Activated naive CD8-positive, alpha-beta T cell treated with anti-CD3 and anti-CD28 coated beads, Interleukin-2, amount 50 U/mL, for 24 hours (primary cell): ENCODE measurements at places on chromosomes 3 and 15.
A peak's percentile ranks its signal among the peaks of the same experiment; 100 is the strongest.

DNA sequence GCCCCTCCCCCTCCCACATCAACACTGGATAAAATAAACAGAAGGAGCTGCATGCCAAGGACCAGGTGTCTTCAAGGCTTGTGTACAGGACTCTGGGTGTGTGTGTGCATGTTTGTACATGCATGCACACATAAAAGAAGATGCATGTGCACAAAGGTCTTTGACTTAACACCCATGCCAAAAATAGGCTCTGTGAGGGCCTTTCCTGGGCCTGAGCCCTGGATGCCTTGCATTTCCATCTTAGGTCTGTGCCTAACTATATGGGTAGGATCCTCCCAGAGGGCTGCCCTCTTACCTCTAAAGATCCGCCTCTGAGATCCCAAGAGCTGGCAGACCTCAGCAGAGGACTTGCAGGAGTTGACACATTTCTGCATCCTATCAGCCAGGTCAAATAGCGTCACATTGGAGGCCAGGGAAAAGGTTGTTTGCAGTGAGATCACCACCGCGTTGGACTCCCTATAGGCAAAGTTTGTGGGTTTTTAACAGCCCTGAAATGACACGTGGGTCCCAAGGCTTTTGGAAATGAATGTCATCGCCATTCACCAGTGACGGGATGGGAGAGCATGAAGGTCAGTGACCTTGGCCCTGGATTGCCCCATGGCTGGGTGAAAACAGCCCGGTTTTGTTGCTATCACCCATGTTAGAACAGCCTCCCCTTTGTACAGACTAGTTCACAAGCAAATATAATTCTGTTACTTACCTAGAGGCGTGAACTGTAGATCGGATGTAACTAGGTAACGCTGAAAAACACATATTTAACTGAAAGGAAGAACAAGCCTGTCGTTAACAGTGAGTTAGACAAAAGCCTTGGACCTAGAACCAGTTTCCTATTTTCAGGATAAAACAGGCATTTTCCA is 54.0 kb downstream of the HEG1 start:
- no peak for DNase-seq

GRCh38 chr3:141091426-141091825 is 40.3 kb downstream of the SPSB4 start:
- no peak for DNase-seq

DNA sequence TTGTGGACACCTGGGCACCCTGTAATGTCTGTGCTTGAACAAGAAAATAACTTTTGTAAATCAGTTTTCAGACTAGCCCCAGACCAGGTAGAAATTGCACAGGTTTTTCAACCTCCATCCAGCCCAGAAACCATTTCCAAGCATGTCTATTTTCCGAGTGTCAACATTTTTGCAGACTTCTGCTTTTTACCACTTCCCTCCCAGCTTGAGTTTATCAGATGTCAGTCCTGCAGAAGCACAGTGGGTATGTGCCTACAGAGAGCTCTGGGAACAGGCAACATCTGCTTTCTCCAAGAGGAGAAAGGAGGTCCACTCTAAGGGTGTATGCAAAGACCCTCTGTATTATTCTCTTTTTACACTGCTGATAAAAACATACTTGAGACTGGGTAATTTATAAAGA is 83.9 kb downstream of the LRRK1 start:
- no peak for DNase-seq

GRCh38 chr3:57961177-57961827 is 46.9 kb upstream of the FLNB start:
- DNase-seq, result no peak

DNA sequence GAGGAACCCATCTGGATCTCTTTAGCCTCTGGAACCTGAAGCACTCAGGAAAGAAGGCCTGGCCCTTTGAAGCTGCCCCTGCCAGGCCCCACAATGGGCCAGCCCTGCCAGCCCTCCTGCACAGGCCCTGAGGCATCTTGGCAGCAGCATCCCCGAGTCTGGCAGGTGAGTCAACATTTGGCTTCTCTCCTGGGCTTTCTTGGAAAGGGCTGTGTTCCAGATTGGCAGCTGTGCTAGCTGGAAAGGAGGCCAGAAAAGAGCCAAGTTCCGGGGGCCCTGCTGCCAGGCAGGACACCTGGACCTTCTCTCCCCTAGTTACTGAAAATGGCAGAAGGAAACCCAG is 187.2 kb downstream of the SHQ1 start:
- DNase-seq, result no peak

DNA sequence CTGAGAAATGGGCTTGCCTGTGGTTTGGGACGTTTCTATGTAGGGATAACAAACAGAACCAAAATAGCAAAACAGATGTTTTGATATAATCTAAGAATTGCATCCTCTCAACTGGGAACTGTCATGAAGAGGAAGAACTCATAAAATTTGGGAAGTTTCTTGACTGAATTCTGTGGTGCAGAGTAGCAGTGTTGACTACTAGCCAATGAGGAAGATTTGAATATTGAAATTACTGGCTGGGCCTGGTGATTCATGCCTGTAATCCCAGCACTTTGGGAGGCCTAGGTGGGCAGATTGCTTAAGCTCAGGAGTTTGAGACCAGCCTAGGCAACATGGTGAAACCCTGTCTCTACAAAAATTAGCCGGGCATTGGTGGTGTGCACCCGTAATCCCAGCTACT is 42.2 kb downstream of the ZNF609 start:
- no peak for DNase-seq

DNA sequence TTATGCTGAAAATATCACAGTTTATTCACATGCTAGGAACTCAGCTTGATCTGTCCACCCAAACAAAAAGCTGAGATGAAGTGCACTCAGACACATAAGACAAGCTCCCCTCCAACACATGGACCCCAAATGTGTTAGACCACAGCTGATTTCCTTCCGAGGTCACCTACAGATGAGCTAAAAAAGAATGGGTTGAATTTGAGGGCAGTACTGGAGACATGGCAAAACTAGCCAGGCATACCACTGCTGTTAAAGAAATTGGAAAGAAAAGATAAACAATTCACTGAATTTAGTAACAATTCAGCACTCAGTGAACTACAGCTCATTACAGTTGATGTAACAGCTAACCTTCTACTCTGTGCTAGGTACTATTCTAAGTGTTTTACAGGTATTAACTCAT is 15.5 kb downstream of the PARP9 start:
- DNase-seq, result no peak

DNA sequence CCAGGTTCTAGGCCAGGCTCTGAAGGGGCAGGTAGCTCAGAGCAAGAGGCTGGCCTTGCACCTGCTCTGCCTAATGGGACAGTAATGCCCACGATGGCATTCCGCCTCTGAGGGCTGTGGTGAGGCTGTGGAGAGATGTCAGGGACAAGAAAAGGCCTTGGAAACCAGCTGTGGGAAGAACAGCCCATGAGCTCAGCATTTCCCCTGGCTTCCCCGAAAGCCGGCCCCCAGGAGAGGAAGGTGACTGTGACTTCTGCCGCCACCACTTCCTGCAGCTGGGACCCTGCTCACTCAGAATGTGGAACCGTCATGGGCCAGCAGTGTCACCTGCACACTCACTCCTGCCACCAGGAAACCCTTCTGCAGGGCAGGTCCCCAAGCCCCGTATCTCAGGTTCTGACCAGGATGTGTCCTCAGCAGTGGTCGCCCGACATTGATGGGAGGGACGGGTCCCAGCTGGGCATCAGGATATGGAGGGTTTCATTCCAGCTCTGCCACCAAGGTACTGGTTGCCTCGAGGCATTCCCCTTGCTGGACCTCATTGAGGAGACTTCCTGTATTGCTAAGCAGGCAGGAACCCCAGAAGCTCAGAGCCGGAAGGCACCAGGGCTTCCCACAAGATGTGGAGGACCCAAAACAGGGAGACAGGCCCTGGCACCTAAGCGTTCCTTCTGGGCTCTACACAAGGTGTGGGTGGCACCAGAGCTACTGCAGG is 30.7 kb downstream of the SEMA7A start:
- DNase-seq, result peak; percentile 89

- no peak for DNase-seq
These were observed 84.9 kb upstream of the ACP3 start for GRCh38 chr3:132232231-132232792.

GRCh38 chr3:131282379-131282778 is 99.2 kb upstream of the NUDT16 start:
- no peak for DNase-seq

- DNase-seq, result no peak
These were observed 4.0 kb downstream of the ITGA11 start for GRCh38 chr15:68427963-68428362.

DNA sequence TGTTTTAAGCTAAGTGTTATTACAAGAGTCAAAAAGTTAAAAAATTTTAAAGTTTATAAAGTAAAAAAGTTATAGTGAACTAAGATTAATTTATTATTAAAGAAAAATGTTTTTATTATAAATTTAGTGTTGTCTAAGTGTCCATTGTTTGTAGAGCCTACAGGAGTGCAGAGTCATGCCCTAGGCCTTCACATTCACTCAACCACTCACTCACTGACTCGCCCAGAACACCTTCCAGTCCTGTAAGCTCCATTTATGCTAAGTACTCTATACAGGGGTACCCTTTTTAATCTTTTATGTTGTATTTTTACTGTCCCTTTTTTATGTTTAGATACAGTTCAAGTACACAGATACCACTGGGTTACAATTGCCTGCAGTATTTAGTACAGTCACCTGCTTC is 37.2 kb downstream of the EEFSEC start:
- DNase-seq, result no peak

DNA sequence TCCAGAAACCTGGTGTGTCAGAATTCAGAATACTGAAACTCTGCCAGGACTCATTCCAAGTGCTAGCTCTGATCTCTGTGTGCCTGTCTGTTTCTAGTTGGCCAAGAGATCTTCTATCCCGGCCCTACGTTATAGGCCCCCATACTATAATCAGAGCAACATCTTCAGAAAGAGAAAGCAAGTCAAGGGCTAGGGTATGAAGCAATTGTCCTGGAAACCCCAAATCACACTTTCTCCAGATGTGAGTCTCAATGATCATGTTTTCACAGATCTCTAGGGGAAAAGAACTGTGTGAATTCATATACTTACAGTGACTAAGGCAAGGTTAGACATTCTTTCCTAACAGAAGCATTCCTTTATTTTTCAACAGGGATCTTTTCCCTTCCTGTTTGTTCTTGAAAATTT is 309.7 kb downstream of the SLC9A9 start:
- DNase-seq, result no peak

- DNase-seq, result no peak
These were observed 106.7 kb downstream of the GHSR start for GRCh38 chr3:172341482-172342059.

GRCh38 chr3:108485146-108485545 is 25.2 kb downstream of the MYH15 start:
- no peak for DNase-seq

DNA sequence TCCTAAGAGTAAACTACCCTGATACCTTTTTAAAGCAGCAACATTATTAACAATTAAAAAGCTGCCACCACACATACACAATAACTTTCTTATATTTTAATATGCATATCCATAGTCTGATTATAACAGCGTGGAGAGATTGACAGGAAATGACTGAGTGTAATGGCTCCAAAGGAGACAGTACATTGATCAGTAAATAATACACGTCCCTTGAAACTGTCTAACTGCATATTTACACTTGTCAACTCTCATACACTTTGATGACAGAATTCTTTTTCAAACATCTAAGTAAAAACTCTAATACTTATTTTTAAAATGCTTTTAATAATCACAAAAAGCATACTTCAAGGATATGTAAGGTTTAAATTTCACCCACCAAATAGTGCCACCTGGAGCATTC is 99.5 kb downstream of the FOXP1 start:
- DNase-seq, result no peak

DNA sequence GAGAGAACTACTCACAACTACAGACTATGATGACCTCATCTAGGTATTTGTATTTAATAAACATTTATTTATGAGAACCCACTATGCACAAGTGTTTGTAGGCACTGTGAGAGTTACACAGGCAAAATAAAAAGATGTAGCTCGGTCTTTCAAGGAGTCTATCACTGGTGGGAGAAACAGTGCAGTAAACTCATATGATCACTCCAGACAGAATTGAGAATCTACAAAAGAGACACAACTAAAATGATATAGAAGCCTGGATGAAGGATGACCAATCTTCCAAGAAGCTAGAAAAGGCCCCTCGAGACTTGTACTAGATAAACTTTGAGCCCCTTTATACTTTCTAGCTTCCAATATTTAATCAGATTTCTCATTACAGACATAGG is 70.2 kb upstream of the ZBTB20 start:
- DNase-seq, result no peak

DNA sequence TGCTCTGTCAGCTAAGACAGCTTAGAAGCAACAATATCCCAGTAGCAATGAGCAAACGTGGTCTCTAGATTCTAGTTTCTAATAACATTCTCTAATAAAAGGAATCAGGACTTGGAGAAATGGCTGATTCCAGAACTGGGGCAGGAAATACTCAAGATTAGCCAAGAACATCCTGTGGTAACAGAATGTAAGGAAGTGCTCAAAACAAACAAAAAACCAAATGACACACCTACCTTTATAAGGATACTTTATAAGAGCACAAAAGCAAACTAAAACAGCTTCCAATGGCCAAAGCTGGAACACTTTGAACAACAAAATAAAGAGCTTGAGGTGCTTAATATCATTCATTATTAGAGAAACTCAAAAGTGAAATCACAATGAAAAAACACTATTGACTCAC is 33.1 kb upstream of the EIF5A2 start:
- no peak for DNase-seq

DNA sequence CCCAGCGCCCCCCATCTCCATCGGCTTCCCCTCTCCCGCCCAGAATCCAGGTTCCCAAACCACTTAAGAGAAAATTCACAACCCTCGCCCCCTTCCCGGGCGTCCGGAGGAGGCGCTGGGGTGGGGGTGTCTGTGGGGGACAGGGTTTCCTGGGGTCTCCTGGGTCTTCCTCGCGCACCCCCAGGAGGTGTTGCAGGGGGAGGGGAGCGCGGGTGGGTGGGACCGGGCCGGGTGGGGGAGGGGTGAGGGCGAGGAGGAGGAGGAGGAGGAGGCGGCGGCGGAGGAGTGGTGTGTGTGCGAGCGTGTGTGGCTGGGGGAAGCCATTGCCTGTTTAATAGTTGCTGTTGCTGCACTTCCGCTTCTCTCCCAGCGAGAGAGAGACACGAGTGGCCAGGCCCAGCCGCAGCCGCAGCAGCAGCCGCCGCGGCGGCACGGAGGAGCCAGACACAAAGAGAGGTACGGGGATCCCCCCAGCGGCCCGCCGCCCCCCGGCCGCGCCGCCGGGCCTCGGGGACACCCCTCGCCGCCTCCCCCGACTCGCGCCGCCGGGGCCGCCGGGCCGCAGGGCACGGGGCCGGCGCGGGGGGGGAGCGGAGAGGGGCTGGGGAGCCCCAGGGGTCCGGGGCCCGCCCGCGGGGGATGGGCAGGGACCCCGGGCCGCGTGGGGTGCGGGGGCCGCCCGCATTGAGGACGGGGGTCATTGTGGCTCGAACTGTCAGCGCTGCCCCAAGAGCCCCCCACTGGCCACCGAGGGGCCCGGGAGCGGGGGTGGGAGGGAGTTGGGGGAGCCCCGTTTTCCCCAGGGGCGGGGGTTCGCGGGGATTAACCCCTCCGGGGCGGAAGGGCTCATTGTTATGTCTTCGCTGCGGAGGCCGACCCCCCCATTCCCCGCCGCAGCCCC is at the start of gene UBE2E1:
Gene UBE2E1, plus strand, starts transcription at position 323 of the 901 bp plus-strand sequence. CDS start 1,315 bp downstream, outside the sequence.
- DNase-seq, result peak; percentile 67

- no peak for DNase-seq
These were observed 27.1 kb downstream of the CHST2 start for GRCh38 chr3:143146486-143147274.

- no peak for DNase-seq
These were observed 13.1 kb downstream of the CCR5AS start for GRCh38 chr3:46393554-46394434.
